ENCODE measurements at places on chromosomes 11 and 22.

DNA sequence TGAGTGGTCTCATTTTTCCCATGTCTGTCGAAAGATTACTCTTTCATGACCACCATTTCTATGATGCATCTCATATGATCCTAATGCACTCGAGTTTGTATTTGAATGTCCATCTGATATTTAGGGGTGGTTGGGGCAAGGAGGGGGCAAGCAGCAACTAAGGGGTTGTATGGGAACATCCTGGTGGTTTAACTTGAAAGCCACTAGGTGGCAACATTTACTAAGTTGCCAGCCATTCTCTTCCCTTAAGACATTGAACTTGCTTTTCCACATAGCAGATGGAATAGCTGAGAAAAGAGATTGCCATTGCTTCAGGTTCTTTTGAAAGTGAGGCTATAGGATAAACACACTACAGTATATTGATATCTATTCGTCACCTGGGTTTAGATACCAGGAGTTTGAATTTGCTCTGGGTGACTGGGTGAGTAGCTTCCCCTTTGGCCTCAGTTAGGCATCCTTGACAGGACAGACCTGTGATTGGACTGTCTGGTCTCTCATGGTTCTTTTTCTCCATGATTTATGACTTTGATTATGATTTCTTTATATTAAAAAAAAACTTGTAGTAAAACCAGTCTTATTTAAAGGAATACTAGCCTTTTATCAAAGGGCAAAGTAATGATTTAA lies 32.4 kb downstream of the NF2 start:
- DNase-seq: no peak

DNA sequence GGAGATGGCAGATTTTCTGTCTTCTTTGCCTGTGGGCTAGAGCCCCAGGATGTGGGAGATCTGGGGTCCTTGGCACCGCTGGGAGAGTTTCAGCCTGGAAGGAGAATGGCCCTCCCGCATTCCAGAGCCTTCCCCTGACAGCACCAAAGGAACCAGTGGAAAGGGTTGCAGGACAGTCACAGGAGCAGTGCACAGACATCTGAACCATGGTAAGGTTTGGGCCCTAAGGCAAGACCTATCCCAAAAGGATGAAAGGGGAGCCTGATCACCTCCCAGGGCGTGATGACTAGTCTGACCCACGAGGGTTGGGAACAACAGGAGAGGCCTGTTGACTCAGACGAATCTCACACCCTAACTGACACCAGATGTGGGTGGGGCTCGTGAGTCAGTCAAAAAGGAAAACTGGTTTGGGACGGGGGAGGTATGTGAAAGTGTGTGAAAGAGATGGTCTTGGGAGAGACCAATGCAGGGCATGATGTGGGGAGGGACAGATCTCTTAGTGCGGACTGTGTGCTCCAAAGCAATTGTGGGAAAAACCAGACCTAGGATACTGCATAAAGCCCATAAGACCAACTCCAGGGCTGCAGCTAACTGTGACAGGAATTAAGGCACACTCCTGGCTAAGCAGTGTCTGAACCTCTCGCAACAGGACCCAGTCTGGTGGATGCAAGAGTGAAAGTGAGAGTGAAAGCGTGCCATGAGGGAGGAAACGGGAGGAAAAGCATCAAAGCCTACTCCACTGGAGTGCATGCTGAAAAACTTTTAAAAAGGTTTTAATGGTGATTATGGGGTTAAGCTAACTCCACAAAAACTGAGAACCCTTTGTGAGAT lies 39.1 kb upstream of the GLYAT start:
- no peak for DNase-seq

GRCh38 chr22:48334971-48335370 lies 1492.7 kb downstream of the BRD1 start:
- DNase-seq: no peak

DNA sequence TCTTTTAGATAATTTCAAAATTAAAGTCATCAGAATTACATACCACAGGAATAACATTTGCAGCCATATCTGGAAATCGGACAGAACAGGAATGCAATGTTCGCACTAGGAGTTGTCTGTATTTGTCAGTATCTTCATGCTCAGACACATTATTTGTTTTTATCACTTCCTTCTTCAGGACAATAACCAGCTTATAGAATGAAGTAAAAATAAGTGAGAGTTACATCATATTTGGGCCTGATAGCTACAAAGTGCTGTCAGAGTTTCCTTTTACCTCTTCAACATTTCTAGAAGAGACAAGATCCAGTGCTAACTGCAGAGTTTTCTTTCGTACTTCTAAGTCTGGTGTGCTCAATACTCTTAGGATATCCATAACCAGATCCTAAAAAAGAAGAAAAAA lies 18.9 kb downstream of the COPB1 start:
- no peak for DNase-seq

DNA sequence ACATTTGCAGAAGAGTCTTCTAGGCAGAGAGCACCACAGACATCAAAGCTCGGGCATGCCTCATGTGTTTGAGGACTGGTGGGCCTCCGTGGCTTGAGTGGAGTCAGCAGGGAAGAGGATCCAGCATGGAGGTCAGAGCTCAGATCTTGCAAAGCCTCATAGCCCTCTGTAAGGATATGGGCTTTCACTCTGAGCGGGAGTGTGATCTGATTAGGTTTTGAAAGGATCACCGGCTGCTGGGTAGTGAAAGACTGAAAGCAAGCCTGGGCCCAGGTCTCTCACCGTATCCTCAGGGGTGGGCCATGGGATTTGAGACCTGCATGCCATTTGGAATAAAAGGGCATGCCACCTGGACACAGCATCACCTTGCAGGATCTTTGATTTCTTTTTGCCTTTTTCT lies 112.7 kb downstream of the TEAD1 start:
- DNase-seq: no peak

DNA sequence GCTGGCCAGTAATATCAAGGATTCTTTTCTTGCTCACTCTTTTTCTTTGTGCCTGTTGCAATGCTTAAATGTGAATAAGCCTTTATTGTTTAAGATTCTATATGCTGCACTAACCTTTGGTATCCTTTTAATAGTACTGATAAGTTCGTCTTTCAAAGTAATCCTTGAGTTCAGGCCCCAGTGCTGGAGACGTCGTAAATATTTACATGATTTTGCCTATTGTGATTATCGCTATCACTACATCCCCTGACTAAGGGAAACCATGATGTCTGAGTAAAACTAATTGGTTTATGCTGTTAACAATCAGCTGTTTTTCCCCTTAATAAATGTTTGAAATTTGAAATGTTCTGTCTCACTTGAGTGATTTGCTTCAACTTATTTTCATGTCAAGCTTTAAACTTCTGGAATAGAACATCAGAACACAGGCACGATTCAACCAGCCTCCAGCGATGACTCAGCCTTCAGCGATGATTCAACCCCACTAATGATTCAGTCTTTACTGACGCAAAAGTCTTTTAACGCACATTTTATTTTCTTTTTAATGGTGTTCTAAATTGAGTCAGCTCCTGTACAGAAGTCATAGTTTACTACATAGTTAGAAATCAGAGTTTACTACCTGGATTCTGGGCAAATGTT lies 3.9 kb downstream of the HTATIP2 start:
- DNase-seq: no peak

DNA sequence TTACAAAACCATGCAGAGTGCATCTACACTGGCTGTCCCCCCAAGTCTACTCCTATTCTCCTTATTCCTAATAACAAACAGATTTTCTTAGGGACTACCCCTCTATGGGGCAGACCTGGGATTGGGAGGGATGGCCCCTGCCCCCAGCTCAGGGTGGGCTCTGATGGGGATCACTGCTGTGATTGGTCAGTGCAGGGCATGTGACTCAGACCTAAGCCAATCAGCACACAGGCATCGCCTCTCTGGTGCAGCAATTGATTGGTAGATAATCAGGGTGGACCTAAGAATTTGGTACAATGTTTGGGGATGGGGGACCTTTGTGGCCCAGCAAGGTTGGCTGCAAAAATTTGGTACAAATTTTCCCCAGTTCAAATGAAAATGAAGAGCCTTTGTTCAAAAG lies 57.2 kb upstream of the SHANK2 start:
- DNase-seq: no peak

DNA sequence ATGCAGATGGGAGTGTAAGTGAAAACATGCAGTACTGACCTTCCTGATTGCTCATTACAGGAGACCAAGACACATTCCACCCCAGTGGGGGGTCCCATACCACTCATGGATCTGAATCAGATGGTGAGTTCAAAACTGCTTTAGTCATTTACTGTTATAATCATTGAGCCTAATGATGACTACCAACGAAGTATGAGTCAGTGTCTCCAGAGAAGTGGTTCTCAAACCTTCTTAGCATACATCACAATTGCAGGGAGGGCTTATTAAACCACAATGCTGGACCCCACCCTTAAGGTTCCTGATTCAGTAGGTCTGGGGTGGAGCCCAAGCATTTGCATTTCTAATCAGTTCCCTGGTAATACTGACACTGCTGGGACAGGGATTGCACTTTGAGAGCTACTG lies 75.8 kb downstream of the CD44 start:
- no peak for DNase-seq

DNA sequence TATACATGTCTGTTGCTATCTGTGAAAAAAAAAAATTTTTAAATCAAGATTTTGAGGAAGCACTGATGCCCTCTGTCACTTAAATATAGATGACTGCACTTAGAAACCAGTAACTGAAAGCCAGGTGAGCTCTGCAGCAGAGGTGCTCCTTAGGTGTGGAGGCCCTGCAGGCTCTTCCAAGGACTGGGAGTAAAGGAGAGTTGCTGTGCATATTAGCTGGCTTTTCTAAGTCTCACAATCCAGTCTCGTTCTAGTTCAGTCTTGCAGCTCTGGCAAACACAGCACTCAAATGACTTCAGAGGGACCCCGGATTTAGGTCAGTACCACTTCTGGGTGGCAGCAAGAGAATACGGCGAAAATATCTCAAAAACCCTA lies 61.0 kb downstream of the LARGE2 start:
- no peak for DNase-seq

GRCh38 chr22:48510599-48510998 lies 1317.1 kb downstream of the BRD1 start:
- DNase-seq: no peak

GRCh38 chr11:119157063-119157462 lies 8.2 kb downstream of the ABCG4 start:
- DNase-seq: no peak

- no peak for DNase-seq
Measured at GRCh38 chr22:30890686-30891442, 77.7 kb downstream of the MORC2 start.

DNA sequence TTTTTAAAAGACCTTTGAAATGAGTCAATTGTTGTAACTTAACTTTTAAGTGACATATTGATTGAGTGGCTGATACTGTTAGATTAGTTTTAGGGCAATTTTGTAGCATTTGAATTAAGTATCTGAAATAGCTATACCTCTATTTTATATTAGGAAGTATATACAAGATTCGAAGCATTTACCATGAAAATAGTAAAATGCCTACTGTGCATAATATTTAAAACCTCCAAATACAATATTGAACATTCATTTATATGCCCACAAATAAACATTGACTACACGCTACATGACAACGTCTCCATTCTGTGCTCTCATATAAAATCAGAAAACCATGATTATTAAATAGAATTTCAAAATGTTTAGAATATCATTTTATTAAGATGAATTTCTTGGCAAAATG lies 14.5 kb downstream of the SOX6 start:
- DNase-seq: no peak

DNA sequence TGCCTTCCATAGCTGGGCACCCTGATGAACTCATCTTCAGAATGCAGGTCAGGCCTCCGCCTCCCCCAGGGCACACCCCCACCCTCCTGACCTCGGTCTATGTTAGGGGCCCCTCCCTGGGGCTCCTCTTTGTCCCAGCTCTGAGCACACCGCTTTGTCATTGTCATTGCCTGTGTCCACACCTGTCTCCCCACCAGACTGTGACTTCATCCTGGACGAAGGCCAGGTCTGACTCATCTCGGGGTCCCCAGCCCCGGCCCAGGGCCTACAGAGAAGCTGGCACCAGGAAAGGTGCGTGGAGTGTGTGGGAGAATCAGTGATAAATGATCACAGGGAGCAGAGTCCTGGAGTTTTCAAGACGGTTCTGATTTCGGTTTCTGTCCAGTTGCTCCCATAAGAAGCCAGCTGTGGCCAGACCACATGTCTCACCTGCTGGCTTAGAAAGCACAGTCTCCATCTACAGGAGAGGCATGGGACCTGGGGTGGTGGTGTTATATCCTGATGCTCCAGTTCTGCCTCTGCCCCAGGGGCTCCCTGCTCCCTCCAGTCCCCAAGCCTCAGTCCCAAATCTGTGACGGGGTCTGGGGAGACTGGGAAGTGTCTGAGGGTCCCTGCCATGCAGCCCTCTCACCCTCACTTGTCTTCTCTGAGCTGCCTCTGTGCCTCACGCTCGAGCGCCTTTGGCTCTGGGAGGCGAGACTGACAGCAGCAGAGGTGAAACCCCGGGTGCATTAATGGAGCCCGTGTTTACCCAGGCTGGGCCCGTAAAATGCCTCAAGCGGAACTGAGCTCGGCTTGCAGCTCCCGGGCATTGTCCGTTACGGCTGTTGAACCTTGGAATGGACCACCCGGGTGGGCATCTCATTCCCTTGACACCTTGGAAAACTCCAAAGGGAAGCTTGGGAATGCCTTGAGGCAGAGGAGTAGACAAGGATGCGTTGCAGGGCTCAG lies 85.5 kb upstream of the WNT11 start:
- peak; percentile 60 for DNase-seq

- DNase-seq: no peak
Measured at GRCh38 chr11:12276831-12277475, 100.4 kb upstream of the PARVA start.

GRCh38 chr11:117875382-117876058 lies 938 bp downstream of the FXYD6 start:
- no peak for DNase-seq

DNA sequence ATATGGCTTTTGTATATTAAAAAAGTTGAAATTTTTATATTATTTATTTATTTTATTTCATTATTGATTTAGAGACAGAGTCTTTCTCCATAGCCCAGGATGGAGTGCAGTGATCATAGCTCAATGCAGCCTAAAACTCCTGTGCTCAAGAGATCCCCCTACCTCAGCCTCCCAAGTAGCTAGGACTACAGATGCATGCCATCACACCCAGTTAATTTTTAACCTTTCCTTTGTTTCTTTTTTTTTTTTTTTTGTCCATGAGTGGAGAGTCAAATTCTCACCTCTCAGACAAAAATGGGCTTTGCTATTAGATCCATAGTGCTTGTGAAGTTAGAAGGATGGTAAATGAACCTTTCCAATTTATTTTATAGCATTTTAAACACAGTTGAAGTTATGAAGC lies 182.5 kb downstream of the SOX6 start:
- no peak for DNase-seq

GRCh38 chr11:121464352-121464946 lies 11.7 kb upstream of the SORL1-AS1 start:
- no peak for DNase-seq

- no peak for DNase-seq
Measured at GRCh38 chr11:70926543-70927201, 325.7 kb downstream of the SHANK2 start.

Measured in NCI-H510A (cell line).